ENCODE measurements at places on chromosomes 13 and 19. TPM values are rescaled to one million over a fixed set of nuclear protein-coding genes. Genes with fewer than 3 reads are reported as not detected.

Gene ACP5
- total RNA-seq, result 299 TPM

Gene PLPP2
- total RNA-seq, result 3.2 TPM

Gene NALCN
- 1.9 TPM for total RNA-seq

Gene DPF1
- 0.79 TPM for total RNA-seq

Gene NXNL1
- not detected for total RNA-seq

Gene LYPD3
- total RNA-seq, result 1.1 TPM

Gene SWSAP1
- total RNA-seq, result 3.2 TPM

Gene OSCAR
- total RNA-seq, result 13.2 TPM

Gene ZNF382
- 3.5 TPM for total RNA-seq

Gene LHFPL6
- 53.8 TPM for total RNA-seq

Gene CEACAM3
- total RNA-seq, result 0.87 TPM

Gene FAAP24
- 4.8 TPM for total RNA-seq

Gene CRLF1
- total RNA-seq, result 44.7 TPM

Gene ERF
- total RNA-seq, result 55.0 TPM

Gene PMIS2
- total RNA-seq, result not detected

Gene NKPD1
- total RNA-seq, result not detected

Gene ZNF665
- 3.7 TPM for total RNA-seq

Gene TGFBR3L
- total RNA-seq, result 0.55 TPM

Gene KLK10
- total RNA-seq, result 1.3 TPM

Gene PSG3
- not detected for total RNA-seq

Gene PTGIR
- 12.1 TPM for total RNA-seq

Gene KIR3DL1
- 0.15 TPM for total RNA-seq

Gene SPACA4
- not detected for total RNA-seq

Gene ZNF112
- total RNA-seq, result 4.5 TPM

Gene STARD13
- total RNA-seq, result 28.1 TPM

Gene WBP4
- total RNA-seq, result 8.0 TPM

Gene ABCA7
- 52.2 TPM for total RNA-seq

Gene IZUMO1
- total RNA-seq, result 0.96 TPM

Gene ZNF71
- total RNA-seq, result 6.4 TPM

Gene LILRA2
- total RNA-seq, result 6.2 TPM

Gene SYT3
- total RNA-seq, result 0.12 TPM

Gene PSG2
- not detected for total RNA-seq

Gene KCNJ14
- 0.61 TPM for total RNA-seq

Gene VSTM2B
- total RNA-seq, result not detected

Gene PCDH9
- 11.6 TPM for total RNA-seq

Gene RNF225
- total RNA-seq, result 1.9 TPM

Gene SERPINE3
- not detected for total RNA-seq

Gene CKM
- total RNA-seq, result 1.2 TPM

Gene AMER2
- 0.13 TPM for total RNA-seq

Gene KLK15
- not detected for total RNA-seq

Gene ZNF177
- total RNA-seq, result 1.6 TPM

Gene CYP4F2
- not detected for total RNA-seq

Gene DIRAS1
- 0.71 TPM for total RNA-seq

Gene ZNF565
- 3.2 TPM for total RNA-seq

Gene PEG3
- total RNA-seq, result 6.3 TPM

Gene C13orf42
- total RNA-seq, result 0.16 TPM

Gene MEIOSIN
- total RNA-seq, result not detected

Gene C19orf81
- 2.2 TPM for total RNA-seq

Gene CD177
- 13.8 TPM for total RNA-seq

Gene PEAK3
- total RNA-seq, result 8.5 TPM

Gene MUC16
- 0.03 TPM for total RNA-seq

Gene MBOAT7
- 98.5 TPM for total RNA-seq

Gene ING1
- 9.3 TPM for total RNA-seq

Gene NACC1
- total RNA-seq, result 65.1 TPM

Gene KLC3
- total RNA-seq, result 0.73 TPM

Gene PLK5
- total RNA-seq, result not detected

All from left lung (tissue), 14 donors.